ENCODE measurements at places on chromosomes 7 and 10.

- DNase-seq, result no peak
Observed at GRCh38 chr10:70293169-70293843, 9.5 kb upstream of the NPFFR1 start.

- DNase-seq, result no peak
Observed at GRCh38 chr10:107741971-107742370, 577.5 kb upstream of the SORCS1 start.

GRCh38 chr7:36034020-36034419 lies 119.0 kb upstream of the EEPD1 start:
- no peak for DNase-seq

GRCh38 chr7:26580064-26580591 lies 284.3 kb downstream of the SKAP2 start:
- no peak for DNase-seq

GRCh38 chr10:71767420-71768035 lies 5.8 kb downstream of the VSIR start:
- no peak for DNase-seq

GRCh38 chr7:39321909-39322498 lies 244.2 kb upstream of the YAE1 start:
- DNase-seq, result no peak
